Breast epithelium (tissue), 4 donors: ENCODE measurements at places on chromosomes 12 and 14. TPM values are rescaled to one million over a fixed set of nuclear protein-coding genes. Genes with fewer than 3 reads are reported as not detected.

GRCh38 chr12:1970331-1970900 lies 33.8 kb downstream of the DCP1B start:
- no peak for DNase-seq

- DNase-seq: no peak
These were observed 149.5 kb downstream of the NOVA1 start for GRCh38 chr14:26448181-26448855.

GRCh38 chr12:126772171-126772864 lies 1494.7 kb upstream of the TMEM132C start:
- DNase-seq: no peak

DNA sequence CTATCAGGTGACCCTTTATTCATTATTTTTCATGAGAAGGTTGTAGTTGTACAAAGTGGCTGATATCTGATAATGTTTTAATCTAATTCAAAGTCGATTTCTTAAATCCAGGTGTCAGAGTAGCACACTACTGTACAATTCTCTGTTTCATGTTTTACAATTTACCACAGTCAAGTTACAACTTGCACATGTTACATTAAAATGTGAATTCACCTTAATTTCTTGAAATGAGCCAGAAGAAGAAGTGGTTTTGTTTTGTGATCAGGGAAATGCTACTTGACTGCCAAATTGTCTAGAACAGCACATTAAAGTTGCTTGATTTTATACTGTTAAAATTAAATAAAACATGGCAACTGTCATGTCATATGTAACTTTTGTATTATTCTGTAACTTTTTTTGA lies 23.2 kb downstream of the LRRK2 start:
- no peak for DNase-seq

- no peak for DNase-seq
These were observed 84.0 kb upstream of the GPR68 start for GRCh38 chr14:91328313-91329050.

- DNase-seq: peak; percentile 99
These were observed at the start of gene TSFM for GRCh38 chr12:57782608-57783465. TSFM (plus strand) TSS chr12:57782787; CDS start chr12:57782802, 15 bp downstream.

The SAMD15 gene
- total RNA-seq: 0.32 TPM

The GLIPR1L2 gene
- 6.3 TPM for total RNA-seq

The IRAK3 gene
- total RNA-seq: 88.8 TPM

The LUM gene
- 449 TPM for total RNA-seq

The NXPH4 gene
- 0.33 TPM for total RNA-seq
